ENCODE measurements at places on chromosomes 6 and 20. TPM values are rescaled to one million over a fixed set of nuclear protein-coding genes. Genes with fewer than 3 reads are reported as not detected.

DNA sequence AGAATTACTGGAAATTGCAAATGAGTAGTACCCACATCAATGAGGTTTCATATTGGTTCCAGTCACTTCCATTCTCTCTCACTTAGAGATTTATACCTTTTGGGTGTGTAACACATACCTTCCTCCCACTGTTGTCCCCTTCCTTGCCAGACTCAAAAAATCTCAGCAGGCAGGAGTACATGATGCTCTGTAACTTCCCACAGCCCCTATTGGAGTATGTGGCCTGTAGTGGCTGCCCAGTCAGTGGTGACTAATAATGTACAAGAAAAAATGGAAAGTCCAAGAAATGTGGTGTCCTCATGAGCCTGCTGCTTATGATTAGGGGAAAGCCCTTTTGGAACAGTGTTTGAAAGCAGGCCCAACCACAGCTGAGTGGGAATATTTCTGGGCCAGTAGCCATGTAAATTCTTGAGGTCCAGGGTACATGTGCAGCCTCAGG lies 312.0 kb downstream of the ZFAND3 start:
- DNase-seq: no peak
- no peaks in the 10 kb centered on the region for H3K27me3 ChIP-seq
- no peak overlapping the region for H3K27ac ChIP-seq

GRCh38 chr6:50819466-50819903 lies 814 bp downstream of the TFAP2B start:
- H3K36me3 ChIP-seq: no peaks in the 10 kb centered on the region
- H3K27me3 ChIP-seq: peaks cover 2% of the 10 kb centered on the region
- H3K4me1 ChIP-seq: no peaks in the 10 kb centered on the region

DNA sequence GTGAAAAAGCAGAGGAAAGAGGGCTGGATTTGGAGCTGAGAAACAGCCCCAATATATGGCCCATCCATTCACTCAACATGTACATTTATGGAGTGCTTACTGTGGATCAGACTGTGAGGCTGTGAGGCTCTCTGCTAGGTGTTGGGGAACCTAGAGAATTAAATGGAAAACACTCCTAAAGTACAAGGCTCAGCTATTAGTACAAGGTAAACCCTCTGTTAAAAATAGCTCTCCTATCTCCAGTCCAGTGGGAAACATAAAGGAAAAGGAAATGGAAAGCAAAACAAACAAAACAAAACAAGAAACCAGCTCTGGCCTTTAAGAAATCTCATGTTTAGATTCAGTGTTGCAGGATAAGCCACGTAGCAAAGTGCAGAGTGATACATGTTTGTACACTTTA lies 35.0 kb downstream of the LY86 start:
- H3K27me3 ChIP-seq: no peaks in the 10 kb centered on the region
- no peak overlapping the region for H3K4me3 ChIP-seq
- no peaks in the 10 kb centered on the region for H3K36me3 ChIP-seq

GRCh38 chr20:14986656-14987055 lies 649.2 kb upstream of the FLRT3 start:
- H3K4me3 ChIP-seq: no peak overlapping the region
- no peaks in the 10 kb centered on the region for H3K4me1 ChIP-seq
- no peaks in the 10 kb centered on the region for H3K36me3 ChIP-seq
- H3K27ac ChIP-seq: no peak overlapping the region
- DNase-seq: no peak

DNA sequence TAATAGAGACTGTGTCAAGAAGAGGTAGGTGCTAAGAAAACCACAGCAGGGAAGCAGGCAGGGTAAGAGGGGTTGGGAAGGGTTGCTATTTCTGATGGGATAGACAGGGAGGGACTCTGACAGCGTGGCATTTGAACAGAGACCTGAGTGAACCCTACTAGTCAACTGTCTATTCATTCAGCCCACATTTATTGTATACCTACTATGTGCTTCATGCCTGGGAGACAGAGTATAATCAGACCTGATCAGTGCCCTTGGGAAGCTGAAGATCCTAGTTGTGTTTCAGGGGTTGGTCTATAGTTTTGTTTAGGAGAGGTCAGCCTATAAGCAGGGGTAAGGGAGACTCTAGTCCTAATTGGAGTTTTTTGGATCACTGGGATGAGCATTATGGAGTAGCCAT lies 14.9 kb upstream of the CAPN11 start:
- no peak for DNase-seq
- H3K36me3 ChIP-seq: no peaks in the 10 kb centered on the region
- H3K27ac ChIP-seq: no peak overlapping the region
- H3K4me1 ChIP-seq: no peaks in the 10 kb centered on the region

CLDN20 gene
- not detected for total RNA-seq

All from breast epithelium (tissue), 4 donors.